ENCODE measurements at places on chromosomes 2 and 18. TPM values are rescaled to one million over a fixed set of nuclear protein-coding genes. Genes with fewer than 3 reads are reported as not detected.

The STARD6 gene
- not detected for total RNA-seq

The MAPK4 gene
- 0.33 TPM for total RNA-seq

The TBR1 gene
- 0.05 TPM for total RNA-seq

The ANKRD29 gene
- total RNA-seq, result 13.8 TPM

The BMP10 gene
- total RNA-seq, result not detected

The CCDC85A gene
- total RNA-seq, result 0.31 TPM

The SERPINB3 gene
- total RNA-seq, result 0.06 TPM

The ZNF385B gene
- 0.10 TPM for total RNA-seq

The MOCOS gene
- 2.9 TPM for total RNA-seq

The COL3A1 gene
- 0.22 TPM for total RNA-seq

The DUSP19 gene
- total RNA-seq, result 0.80 TPM

The ZNF516 gene
- 4.3 TPM for total RNA-seq

The ESPNL gene
- total RNA-seq, result 0.07 TPM

The TUBA4A gene
- 225 TPM for total RNA-seq

The IL36G gene
- not detected for total RNA-seq

The UNC80 gene
- total RNA-seq, result not detected

The REG3A gene
- not detected for total RNA-seq

The RGPD8 gene
- 3.1 TPM for total RNA-seq

The ASTL gene
- not detected for total RNA-seq

The KCNIP3 gene
- 2.3 TPM for total RNA-seq

The METTL8 gene
- total RNA-seq, result 27.5 TPM

The CD207 gene
- total RNA-seq, result not detected

The AFF3 gene
- 0.02 TPM for total RNA-seq

The UGT1A6 gene
- total RNA-seq, result 0.72 TPM

The C2orf81 gene
- total RNA-seq, result 3.2 TPM

The PARD3B gene
- 0.93 TPM for total RNA-seq

The KCTD1 gene
- 35.8 TPM for total RNA-seq

The NPPC gene
- 0.42 TPM for total RNA-seq

The COL4A3 gene
- 0.60 TPM for total RNA-seq

The LDLRAD4 gene
- total RNA-seq, result 2.8 TPM

The LYG2 gene
- not detected for total RNA-seq

The C1GALT1C1L gene
- 2.6 TPM for total RNA-seq

The COL4A4 gene
- 2.0 TPM for total RNA-seq

Data from A549 treated with AZD2906 at 1 μM for 4 hours (cell line).